ENCODE measurements at places on chromosomes 5 and 9. TPM values are rescaled to one million over a fixed set of nuclear protein-coding genes. Genes with fewer than 3 reads are reported as not detected.

- DNase-seq = no peak
These were observed 9.1 kb upstream of the RFK start for GRCh38 chr9:76403352-76403751.

GRCh38 chr5:68822796-68823195, 271.0 kb upstream of the SLC30A5 start:
- DNase-seq = no peak

DNA sequence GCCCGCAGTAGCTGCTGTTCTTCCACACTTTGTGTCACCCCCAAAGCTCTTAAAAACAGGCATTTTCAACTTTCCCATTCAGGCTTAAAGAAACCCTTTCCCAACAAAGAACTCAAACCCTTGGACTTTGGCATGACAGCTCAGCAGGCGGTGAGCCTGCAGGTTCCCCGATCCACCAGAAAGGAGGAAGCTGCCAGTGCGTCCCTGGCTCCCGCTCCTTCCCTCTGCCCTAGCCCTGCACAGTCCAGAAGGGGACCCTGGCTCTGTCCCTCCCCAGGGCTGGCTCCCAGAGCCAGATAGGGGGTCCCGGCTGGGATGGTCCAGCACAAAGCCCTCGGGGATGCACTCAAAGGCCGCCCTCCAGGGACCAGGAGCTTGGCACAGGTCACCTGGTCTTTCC, 9.6 kb downstream of the SLC9A3 start:
- peak; percentile 53 for DNase-seq

DNA sequence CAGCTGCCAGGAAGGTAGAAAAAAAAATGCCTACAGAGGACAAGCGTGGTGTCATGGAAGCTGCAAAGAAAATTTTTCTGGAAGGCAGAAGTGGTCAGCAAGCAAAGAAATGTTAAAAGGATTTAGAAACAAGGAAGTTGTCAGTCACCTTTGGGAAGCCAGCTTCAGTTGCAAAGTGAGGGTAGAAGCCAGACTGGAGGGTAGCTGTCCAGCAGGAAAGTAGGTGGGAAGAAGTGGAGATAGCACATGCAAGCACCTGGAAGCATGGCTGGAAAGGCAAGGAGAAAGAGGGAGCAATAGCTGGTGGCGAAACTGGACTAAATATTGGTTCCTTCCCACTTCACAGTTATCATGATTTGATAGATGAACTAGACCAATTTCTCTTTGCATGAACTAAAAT, 54.3 kb downstream of the ADRB2 start:
- DNase-seq = no peak

- DNase-seq = no peak
These were observed 144.5 kb upstream of the NUDT12 start for GRCh38 chr5:103706939-103707682.

- DNase-seq = peak; percentile 95
These were observed at the start of gene RNF130 for GRCh38 chr5:180071531-180072255. Gene RNF130 (minus strand): TSS chr5:180071759. CDS start chr5:180071702, 57 bp downstream.

DNA sequence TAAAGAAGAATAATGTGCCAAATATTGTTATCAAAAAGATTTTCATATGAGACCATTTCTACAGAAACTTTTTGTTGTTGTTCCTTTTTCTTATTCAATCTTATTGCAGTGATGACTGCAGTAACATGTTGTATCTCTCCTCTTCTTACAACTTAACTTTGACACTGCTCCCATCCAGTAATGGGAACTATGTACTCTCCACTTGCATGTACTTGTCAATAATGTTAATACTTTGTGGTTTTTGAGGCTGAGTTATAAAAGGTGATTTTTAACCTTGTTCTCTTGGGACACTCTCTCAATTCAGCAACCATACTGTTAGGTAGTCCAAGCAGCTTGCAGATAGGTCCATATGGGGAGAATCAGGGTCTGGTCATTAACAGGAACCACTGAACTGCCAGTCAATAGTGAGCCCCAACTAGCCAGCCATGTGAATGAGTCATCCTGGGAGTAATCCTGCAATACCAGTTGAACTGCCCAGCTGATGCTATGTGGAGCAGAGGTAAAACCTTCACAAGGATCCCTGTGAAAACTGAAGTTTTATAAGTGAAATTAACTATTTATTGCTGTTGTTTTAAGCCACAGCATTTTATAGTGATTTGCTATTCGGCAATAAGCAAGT, 199.6 kb upstream of the DAB2 start:
- DNase-seq = peak; percentile 80

GRCh38 chr5:129362456-129362855, 97.6 kb upstream of the ADAMTS19 start:
- DNase-seq = no peak

DNA sequence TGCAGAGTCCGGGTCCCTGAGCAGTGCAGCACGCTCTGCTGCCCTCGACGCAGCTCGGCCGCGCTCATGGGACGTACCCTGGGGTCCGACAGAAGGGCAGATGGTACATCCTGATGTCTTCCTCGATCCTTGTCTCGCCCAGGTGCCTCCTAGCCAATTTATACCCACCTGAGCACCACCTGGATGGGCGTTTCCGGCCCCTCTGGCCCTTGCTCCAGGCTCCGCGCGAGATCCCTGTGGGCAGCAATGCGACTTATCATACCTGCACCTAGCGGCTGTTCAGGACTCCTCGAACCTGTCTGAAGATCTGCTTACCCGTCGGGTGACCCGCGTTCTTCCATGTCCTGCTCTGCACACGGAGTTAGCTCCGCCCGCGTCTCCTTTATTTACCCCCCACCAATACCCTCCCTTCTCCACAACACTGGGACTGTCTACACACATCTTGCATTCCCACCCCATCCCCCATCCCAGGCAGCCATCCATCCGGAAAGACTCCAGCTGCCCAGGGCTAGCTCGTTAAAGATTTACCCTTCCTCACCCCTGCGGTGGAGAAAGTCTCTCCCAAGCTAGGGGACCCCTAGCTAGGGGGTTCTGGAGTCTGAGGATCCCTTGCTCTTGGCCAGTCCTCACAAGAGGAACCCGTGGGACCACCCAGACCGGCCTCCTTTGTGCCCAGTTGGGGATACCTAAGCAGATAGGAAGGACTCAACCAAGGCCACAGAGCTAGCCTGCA, at the start of gene KIF12:
KIF12 (minus strand) TSS at position 357 of the 733 bp plus-strand sequence; CDS start at position 341, 16 bp downstream.
- DNase-seq = peak; percentile 88

- no peak for DNase-seq
These were observed 2222.7 kb upstream of the WWC1 start for GRCh38 chr5:166068547-166069335.

- no peak for DNase-seq
These were observed 7.8 kb downstream of the DNAJB5 start for GRCh38 chr9:34997379-34997781.

CCIN gene
- total RNA-seq = 0.12 TPM

PHYHD1 gene
- 14.6 TPM for total RNA-seq

HAPLN1 gene
- total RNA-seq = 0.58 TPM

TAS2R1 gene
- total RNA-seq = not detected

SPRY4 gene
- 17.4 TPM for total RNA-seq

FOXI1 gene
- 0.69 TPM for total RNA-seq
